ENCODE measurements at places on chromosomes 16 and 17. TPM values are rescaled to one million over a fixed set of nuclear protein-coding genes. Genes with fewer than 3 reads are reported as not detected.

DNA sequence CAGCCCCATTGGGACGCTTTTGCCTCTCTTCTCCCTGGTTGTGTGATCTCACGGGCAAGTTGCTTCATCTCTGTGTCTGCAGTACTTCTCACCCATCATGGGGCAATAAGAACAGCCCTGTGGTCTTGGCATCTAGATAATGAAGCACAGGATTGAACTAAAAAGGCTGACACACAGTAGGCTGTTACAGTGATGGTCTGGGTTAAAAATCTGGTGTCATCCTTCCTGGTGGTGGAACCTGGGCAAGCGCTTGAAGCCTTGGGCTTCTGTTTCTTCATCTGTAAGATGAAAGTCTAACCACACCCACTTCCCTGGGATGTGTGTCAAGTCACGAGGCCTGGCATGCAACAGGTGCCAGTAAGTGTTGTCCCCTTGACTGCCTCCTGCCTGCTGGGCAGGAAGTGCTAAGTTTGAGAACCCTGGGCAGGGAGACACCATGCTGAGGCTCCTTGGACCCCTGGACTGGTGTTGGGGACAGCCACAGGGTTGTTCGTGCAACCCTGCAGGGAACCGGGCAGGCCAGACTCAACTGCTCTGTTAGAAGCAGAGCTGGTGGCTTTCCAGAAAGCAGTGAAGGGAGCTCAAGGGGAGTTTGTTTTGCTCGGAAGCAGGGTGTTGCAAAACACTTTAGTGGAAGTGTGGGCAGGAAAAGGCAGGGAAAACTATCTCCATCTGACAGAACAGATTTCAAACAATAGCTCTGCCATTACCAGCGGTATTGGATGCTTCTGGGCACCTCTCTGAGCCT, 5.9 kb upstream of the MAP2K3 start:
- peak; percentile 60 for DNase-seq

DNA sequence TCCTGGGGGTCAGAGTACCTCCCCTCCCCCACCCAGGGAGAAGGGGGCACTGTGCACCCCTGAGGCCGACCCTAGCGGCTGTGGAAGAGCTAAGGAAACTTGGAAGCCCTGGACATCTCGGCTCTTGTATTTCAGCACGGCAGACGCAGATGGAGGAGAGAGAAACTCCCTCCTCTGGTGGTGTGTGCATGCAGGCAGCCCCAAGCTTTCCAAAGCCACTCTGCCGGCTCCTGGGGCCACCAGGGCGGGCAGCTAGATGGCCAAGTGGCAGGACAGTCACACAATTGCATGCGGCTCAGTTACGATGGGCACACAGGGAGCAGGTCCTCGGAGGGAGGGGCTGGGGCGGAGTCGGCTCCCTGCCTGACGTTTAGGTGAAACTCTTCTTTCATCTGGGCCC, 195.5 kb downstream of the RBFOX3 start:
- no peak for DNase-seq

GRCh38 chr17:10349403-10349802, 23.4 kb downstream of the MYH13 start:
- peak; percentile 21 for DNase-seq

DNA sequence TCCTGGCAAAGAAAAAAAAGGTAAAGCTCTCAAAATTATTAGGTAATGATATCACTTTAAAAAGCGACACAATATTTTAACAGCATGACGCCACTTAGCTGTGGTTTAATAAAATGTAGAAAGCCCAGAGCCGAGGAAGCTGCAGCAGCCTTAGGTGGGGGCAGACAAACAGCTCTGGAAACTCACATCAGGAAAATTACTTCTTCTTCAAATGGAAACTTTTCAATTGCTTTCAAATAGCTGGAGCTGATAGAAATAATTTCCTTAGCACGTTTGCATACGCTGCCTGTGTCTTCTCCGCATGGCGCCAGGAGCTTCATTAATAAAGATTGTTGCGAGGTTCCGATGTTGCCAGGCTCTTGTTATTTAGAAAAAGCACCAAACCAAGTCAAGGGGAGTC, 835.3 kb upstream of the EEF2KMT start:
- DNase-seq: no peak

DNA sequence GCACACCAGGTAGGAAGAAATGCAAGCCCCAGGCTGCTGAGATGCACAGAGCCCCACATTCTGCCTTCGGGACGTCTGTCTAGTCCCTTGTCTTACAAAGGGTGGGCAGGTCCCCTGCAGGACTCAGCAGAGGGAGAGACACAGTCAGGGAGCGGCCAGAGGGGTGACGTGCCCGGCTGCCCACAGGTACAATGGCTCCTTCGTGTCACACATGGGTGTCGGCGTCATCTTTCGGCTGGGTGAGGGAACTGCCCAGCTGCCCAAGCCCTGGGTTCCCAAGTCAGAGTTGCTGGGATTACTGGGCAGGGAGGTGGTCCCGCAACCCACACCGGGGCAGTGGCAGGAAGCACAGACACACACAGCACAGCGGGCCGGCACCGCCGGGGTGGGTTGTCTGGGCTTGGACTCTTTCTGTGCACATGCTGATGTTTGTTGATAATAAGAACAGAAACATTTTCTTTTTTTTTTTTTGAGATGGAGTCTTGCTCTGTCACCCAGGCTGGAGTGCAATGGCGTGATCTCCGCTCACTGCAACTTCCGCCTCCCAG, 80.6 kb downstream of the JPH3 start:
- no peak for DNase-seq

DNA sequence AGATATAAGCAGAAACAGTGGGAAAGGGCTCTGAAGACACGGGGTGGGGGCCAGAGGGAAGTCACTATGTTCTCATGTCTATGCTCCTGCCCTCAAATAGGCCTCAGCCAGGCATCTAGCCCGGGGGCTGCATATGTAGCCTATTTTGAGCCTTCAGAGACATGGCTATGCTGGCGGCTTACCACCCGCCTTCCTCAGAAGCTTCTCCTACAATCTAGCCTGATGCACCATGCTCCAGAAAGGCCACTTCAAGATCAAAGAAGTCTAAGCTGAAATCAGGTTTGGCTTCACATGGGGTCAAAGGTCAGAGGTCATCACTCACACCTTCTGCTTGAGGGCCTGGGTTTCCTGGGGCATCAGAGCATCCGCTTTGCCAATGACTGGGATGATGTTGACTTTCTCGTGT, 1.6 kb downstream of the SEPTIN1 start:
- DNase-seq: no peak

DNA sequence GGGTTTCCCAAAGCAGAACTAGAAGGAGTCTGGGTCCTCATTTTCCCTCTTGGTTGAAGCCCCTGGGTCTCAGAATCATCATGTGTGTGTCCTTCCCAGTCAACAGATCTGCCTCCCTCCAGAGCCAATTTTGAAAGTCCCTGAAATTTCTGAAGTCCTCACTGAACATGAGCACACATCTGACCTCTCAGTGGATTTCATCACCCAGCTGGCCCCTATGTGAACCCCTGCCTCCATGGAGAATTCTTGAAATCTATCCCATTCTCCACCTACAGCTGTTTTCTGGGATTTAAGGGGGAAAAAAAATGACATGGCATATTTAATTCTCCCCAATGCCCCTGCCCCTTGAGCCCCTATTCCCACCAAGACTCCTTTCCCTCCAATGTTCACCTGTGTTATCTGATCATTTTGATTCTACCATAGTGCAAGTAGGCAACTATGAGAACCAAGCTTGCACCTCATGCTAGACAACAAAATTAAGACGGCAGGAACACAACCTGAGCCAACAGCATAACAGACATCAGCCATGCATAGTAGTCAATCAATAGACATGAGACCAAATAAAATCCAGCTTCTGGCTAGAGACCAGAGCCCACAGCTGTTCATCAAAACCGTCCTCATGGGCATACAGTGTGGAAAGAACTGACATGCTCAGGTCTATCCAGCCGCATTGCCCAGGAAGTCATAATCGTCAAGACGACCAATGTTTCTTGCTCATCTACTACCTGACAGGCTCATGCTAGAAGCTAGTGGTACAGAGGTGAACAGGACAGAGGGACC, 14.9 kb downstream of the SOX9 start:
- no peak for DNase-seq

DNA sequence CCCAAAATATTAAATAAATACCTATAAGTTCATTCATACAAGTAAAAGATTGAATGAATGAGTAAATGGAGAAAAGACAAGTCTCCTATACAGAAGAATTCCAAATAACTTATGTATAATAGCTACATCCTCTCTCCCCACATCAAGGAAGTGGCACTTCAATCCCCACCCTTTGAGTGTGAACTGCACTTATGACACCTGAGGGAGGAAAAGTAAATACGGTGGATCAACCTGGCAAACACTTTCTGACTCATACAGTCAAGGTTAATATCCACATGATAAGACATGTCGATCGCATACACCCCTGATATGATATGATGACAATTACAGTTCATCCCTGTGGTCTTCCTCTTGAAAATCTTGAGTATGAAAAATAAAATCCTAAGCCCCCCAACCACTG, 18.0 kb downstream of the SLFN12L start:
- DNase-seq: no peak

DNA sequence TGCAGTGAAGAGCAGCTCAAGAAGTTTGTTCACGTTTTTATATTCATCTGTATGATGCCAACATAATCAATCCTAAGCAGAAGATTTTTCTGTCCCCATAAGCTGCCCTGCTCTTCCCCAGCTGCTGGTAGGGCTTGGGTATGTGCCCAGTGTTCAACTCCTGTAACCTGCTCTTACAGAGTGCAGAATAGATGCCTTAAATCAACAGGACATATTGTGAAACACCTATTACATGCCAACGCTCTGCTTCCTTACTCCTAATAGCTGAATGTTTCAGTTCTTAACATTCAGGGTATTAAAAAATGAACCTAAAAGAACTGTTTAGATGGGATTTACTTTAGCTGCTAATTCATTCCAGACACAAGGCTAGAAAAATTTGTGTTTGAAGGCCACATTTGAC, 190.9 kb downstream of the HS3ST3A1 start:
- no peak for DNase-seq

GRCh38 chr16:46947900-46948547, 25.4 kb downstream of the DNAJA2 start:
- peak; percentile 16 for DNase-seq

DNA sequence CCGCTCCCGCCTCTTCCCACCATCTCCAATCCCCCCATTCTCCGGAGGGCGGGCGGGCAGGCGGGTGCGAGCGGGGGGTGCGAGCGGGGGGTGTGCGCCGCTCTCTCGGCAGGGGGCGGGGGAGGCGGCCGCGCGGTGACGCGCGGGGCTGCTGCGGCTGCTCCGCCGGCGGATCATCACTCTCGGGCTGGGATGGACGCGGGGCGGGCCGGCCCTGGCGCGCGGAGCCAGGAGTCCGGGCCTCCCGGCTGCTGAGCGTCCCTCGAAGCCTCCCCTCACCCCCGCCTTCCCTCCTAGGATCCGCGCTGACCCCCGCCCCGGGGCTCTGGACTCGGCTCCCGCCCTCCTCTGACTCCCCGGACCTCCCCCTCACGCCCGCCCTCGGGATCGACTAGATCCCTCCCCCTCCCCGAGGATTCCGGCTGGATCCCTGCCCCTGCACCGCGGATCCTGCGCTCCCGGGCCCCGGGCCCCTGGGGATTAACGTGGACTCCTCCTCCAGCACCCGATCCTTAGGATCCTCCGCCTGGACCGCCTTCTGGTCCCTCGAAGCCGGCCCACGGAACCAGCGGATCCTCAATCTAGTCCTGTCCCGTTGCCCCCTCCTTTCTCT, 946 bp upstream of the TMEM256 start:
- DNase-seq: no peak

- DNase-seq: no peak
These were observed 39.5 kb downstream of the RCVRN start for GRCh38 chr17:9865586-9865985.

DNA sequence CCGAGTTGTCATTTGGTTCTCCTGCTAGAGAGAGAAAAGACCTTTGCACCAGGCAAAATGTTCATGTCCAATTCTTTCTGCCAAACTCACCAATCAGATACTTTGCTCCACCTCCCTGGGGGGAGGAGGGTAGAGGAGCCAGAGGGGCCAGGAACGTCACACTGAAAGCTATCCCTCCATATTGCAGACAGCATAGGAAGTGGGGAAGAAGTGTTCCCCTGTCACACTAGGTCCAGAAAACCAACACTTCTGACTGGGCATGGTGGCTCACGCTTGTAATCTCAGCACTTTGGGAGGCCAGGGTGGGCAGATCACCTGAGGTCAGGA, 9.5 kb downstream of the HSD17B2 start:
- DNase-seq: no peak

GRCh38 chr16:82657239-82657638, 30.5 kb downstream of the CDH13 start:
- no peak for DNase-seq

GRCh38 chr17:66398617-66399016, 96.2 kb downstream of the PRKCA start:
- DNase-seq: no peak

DNA sequence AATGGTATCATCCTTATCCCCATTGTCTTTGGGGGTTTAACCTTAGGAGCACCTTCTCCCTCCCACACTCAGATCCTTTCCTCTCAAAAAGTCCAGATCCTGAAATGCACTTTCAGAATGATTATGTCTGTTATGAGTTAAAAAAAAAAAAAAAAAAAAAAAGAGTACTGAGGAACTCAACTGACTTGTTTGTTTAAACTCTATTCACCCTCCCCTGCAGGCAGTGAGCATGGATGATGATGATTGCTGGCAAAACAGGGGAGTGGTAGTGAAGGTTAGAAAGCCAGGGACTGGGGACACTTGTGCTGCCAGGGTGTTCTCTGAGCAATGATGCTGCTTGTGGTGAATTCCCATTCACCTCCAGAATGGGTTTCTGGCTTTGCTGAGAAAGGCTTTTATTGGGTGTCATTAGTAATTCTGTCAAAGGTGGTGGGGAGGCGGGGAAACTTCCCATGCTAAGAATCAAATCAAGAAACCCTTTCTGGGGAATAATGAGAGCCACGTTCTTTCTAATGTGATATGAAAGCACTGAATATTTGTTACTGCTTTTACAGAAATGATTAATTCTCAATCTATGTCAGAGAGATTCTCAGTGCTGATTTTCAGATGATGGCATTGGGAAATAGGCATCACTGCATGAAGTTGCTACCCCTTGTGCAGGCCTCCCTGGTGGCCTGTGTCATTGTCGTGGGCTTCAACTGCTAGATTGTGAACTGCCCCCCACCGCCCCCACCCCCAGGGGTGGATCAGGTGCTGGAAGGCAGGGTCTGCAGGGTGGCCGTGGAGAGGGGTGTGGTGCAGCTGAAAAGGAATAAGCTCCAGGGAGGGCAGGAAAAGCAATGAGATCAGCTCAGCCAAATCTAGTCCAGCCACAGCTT, 14.1 kb downstream of the CCL4 start:
- no peak for DNase-seq

PGAP3 gene
- total RNA-seq: 27.7 TPM

C16orf54 gene
- 64.9 TPM for total RNA-seq

KANSL1 gene
- total RNA-seq: 140 TPM

CYB5B gene
- total RNA-seq: 64.1 TPM

CSH1 gene
- not detected for total RNA-seq

TIMP2 gene
- total RNA-seq: 29.6 TPM

HLF gene
- 35.5 TPM for total RNA-seq

TVP23A gene
- 4.0 TPM for total RNA-seq

HES7 gene
- under 0.01 TPM for total RNA-seq

TPSG1 gene
- not detected for total RNA-seq

SOX15 gene
- total RNA-seq: 0.81 TPM

ST6GALNAC1 gene
- 1.6 TPM for total RNA-seq

GAS2L2 gene
- 0.54 TPM for total RNA-seq

SPEM2 gene
- under 0.01 TPM for total RNA-seq
